ENCODE measurements at places on chromosomes 16 and 17.
A peak's percentile ranks its signal among the peaks of the same experiment; 100 is the strongest.

- no peak overlapping the region for H3K27ac ChIP-seq
- H3K4me3 ChIP-seq: no peak overlapping the region
- peaks cover 32% of the 10 kb centered on the region for H3K27me3 ChIP-seq
- no peaks in the 10 kb centered on the region for H3K36me3 ChIP-seq
These were observed 32.2 kb downstream of the RHBDL3 start for GRCh38 chr17:32297860-32298259.

DNA sequence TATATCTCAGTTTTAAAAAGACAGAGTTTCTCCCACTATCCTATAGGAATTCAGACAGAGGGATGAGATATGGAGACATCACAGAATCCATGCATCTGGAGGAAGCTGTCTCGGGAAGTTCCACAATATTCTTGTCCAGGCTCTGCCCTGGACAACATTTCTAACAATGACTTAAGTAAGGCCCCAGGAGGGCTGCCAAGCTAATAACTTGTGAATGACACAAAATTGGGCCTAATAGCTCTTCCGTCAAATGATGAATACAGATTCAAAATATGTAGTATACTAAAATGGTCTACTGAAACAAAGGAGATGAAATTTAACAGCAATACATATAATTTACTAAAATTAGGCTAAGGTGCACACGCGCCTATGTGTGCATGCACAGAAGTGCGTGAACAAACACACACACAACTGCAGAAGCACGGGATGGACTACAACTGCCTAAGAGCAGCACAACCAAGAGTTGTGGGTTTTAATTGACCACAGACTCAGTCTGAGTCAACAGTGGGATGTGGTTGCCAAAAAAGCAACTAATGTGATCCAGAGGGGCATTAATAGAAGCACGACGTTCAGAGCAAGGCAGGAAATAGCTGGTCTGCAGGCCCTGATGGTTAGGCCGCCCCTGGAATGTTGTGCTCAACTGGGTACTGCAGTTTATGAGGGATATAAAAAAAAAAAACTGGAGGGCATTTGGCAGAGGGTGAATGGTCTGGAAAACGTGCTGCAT lies 26.3 kb upstream of the HS3ST2 start:
- DNase-seq: peak; percentile 95
- peaks cover 9% of the 10 kb centered on the region for H3K27me3 ChIP-seq
- H3K4me3 ChIP-seq: peak overlapping the region; percentile 44
- H3K4me1 ChIP-seq: peaks cover 46% of the 10 kb centered on the region

DNA sequence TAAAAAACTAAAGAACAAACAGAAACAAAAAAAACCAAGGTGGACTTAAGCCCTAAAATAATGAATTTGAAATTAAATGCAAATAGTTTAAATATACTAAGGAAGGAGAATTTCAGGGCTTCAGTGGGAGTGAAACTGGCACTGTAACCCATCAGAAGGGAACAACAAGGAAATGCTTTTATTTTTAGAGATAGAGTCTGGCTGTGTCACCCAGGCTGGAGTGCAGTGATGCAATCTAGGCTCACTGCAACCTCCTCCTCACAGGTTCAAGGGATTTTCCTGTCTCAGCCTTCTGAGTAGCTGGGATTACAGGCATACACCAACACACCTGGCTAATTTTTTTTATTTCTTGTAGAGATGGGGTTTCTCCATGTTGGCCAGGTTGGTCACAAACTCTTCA lies 625.2 kb upstream of the CDH8 start:
- H3K36me3 ChIP-seq: no peaks in the 10 kb centered on the region
- H3K27me3 ChIP-seq: no peaks in the 10 kb centered on the region
- no peak overlapping the region for H3K4me3 ChIP-seq
- H3K27ac ChIP-seq: no peak overlapping the region
- H3K4me1 ChIP-seq: no peaks in the 10 kb centered on the region
- DNase-seq: no peak

- no peaks in the 10 kb centered on the region for H3K4me1 ChIP-seq
- H3K27me3 ChIP-seq: no peaks in the 10 kb centered on the region
- H3K36me3 ChIP-seq: no peaks in the 10 kb centered on the region
These were observed 93.7 kb downstream of the CA10 start for GRCh38 chr17:52064791-52065211.

DNA sequence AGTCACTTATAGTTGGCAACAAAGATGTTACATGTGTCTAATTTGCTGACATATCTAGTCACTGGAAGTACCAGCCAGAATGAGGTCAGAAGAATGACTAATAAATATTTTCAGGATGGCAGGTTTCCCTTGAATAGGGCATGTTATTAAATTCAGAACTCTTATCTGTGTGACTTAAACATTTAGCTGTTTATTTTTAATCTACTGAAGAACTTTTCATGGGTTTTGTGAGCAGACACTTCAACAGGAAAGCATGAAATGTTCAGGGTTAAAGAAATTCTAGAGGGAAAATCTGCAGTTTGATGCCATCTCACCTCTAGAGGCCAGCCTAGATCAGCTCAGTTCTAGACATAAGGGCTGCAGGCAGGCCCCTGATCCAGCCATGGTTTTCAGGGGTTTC lies 13.2 kb downstream of the JPT2 start:
- DNase-seq: peak; percentile 47
- H3K27me3 ChIP-seq: no peaks in the 10 kb centered on the region
- H3K27ac ChIP-seq: peak overlapping the region; percentile 70
- H3K4me3 ChIP-seq: peak overlapping the region; percentile 39
- H3K36me3 ChIP-seq: peaks cover 45% of the 10 kb centered on the region

DNA sequence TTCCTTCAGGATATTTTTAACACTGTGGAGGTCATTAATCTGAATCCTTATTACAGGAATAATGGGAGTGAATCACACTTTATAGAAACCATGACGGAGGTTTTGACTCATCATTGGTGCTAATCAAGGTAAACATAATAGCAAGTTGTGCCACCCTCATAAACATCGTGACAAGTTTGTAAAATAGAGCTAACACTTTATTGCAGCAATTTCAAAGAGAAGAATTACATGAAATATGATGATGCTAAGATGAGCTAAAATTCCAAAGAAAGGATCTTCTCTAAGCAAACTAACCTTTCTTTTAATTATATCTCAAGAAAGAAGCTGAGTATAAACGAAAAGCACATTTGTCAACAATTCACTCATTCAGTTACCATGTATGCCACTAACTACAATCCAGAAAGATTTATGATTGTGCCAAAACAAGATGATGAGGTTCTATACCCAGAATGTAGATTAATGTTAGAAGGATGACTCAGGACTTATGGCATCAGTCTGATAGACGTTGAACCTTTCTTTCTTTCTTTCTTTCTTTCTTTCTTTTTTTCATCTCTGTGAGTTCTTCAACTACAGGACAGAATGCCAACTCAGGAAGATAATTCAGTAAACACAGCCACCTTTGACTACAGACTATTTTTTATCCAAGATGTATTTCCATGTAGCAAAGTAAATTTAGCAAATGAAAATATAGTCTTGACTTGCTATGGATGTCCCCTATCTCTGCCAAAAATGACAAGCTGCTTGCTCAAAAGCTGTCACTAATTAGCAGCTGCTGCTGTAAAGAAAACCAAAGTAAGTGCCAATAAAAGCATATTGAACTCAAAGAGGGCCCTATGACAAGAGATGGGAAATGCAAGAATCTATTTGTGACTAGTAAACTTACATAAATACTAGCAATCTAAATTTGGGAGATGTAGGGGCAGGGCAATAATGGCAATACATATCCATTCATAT lies 23.3 kb downstream of the STAT5B start:
- H3K4me1 ChIP-seq: peaks cover 41% of the 10 kb centered on the region
- peaks cover 5% of the 10 kb centered on the region for H3K36me3 ChIP-seq
- DNase-seq: peak; percentile 31
- H3K27me3 ChIP-seq: no peaks in the 10 kb centered on the region
- peak overlapping the region; percentile 66 for H3K27ac ChIP-seq

- peak overlapping the region; percentile 89 for H3K27ac ChIP-seq
- peak; percentile 79 for DNase-seq
- 0 out of 2 replicates have a peak overlapping the region, but pooled peaks have one; percentile 45 for H3K4me3 ChIP-seq
- H3K4me1 ChIP-seq: peaks cover 11% of the 10 kb centered on the region
These were observed 15.8 kb downstream of the TSNAXIP1 start for GRCh38 chr16:67822511-67822910.

GRCh38 chr16:31474173-31474714 lies 2.3 kb downstream of the TGFB1I1 start:
- peaks cover 42% of the 10 kb centered on the region for H3K4me1 ChIP-seq
- H3K27me3 ChIP-seq: peaks cover 16% of the 10 kb centered on the region
- H3K36me3 ChIP-seq: peaks cover 39% of the 10 kb centered on the region
- peak; percentile 97 for DNase-seq
- H3K4me3 ChIP-seq: peak overlapping the region; percentile 76
- H3K27ac ChIP-seq: peak overlapping the region; percentile 94

DNA sequence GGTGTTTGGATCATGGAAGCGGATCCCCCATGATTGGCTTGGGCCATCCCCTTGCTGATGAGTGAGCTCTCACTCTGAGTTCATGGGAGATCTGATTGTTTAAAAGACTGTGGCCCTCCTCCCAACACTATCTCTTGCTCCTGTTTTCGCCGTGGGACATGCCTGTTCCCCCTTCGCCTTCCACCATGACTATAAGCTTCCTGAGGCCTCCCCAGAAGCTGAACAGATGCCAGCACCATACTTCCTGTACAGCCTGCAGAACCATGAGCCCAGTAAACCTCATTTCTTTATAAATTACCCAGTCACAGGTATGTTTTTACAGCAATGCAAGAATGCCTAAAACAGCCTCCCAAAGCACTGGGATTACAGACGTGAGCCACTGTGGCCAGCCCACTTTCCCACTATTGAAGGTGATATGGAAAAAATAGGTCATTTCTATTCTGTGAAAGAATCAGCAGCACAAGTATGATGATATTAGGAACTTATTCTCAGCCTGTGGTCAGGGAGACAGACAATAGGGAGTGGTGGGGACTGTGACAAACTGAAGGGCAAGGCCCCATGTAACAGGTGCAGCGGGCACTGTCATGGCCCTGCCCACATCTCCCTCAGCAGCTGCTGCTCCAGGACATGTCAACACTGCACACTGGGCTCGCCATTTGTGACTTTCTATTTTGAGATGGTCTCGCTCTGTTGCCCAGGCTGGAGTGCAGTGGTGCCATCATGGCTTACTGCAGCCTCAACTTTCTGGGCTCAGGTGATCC lies 33.7 kb upstream of the LITAF start:
- no peaks in the 10 kb centered on the region for H3K27me3 ChIP-seq
- no peak overlapping the region for H3K27ac ChIP-seq
- H3K36me3 ChIP-seq: peaks cover 3% of the 10 kb centered on the region
- H3K4me3 ChIP-seq: no peak overlapping the region
- no peak for DNase-seq

DNA sequence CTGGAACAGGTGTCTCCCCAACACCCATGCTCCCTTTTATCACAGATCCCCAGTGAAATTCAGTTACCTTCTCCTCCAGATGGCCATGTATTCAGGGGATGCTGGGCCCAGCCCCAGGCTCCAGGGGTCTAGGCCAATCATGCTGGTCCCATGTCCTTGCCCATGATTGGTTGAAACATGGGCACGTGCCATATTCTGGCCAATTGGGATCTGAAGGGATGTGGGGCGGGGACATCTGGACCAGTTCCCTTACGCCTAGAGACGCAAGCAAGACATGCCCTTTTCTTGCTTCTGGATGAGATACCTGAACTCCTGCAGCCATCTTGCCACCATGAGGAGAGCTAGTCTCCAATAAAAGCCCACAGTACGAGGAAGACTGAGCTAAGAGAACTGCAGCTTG lies 31.0 kb upstream of the ST6GALNAC1 start:
- no peak for DNase-seq
- H3K27ac ChIP-seq: peak overlapping the region; percentile 54
- peaks cover 9% of the 10 kb centered on the region for H3K27me3 ChIP-seq
- peaks cover 51% of the 10 kb centered on the region for H3K4me1 ChIP-seq
- no peak overlapping the region for H3K4me3 ChIP-seq
- H3K36me3 ChIP-seq: peaks cover 16% of the 10 kb centered on the region

- H3K27ac ChIP-seq: no peak overlapping the region
- H3K4me1 ChIP-seq: no peaks in the 10 kb centered on the region
- DNase-seq: no peak
- no peaks in the 10 kb centered on the region for H3K27me3 ChIP-seq
These were observed 59.4 kb downstream of the ADAMTS18 start for GRCh38 chr16:77375396-77375795.

DNA sequence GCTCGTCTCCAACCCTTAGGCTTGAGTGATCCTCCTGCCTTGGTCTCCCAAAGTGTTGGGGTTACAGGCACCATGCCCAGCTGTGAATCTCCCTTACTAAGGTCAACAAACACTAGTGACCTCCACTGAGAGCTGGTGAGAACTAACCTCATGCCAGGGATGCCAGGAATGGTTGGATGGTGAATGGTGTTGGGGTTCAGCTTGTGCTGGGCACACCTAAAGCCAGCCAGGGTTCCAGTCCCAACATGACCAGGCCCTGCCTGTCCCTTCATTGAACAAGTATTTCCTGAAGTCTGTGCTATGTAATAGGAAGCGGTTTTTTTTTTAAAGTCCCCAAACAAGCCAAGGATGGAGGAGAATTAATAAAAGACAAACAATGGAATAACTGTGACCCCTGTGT lies 56.0 kb upstream of the TOB1 start:
- H3K27me3 ChIP-seq: peaks cover 4% of the 10 kb centered on the region
- H3K36me3 ChIP-seq: no peaks in the 10 kb centered on the region
- DNase-seq: peak; percentile 30

GRCh38 chr16:88320947-88321634 lies 61.7 kb upstream of the ZNF469 start:
- H3K27me3 ChIP-seq: peaks cover 1% of the 10 kb centered on the region
- peaks cover 15% of the 10 kb centered on the region for H3K4me1 ChIP-seq
- H3K4me3 ChIP-seq: no peak overlapping the region
- H3K36me3 ChIP-seq: peaks cover 11% of the 10 kb centered on the region
- H3K27ac ChIP-seq: no peak overlapping the region

- H3K4me1 ChIP-seq: peaks cover 36% of the 10 kb centered on the region
- DNase-seq: peak; percentile 80
- H3K27ac ChIP-seq: peak overlapping the region; percentile 76
- H3K36me3 ChIP-seq: no peaks in the 10 kb centered on the region
- peaks cover 7% of the 10 kb centered on the region for H3K27me3 ChIP-seq
These were observed 317.6 kb downstream of the CBLN1 start for GRCh38 chr16:48963901-48964615.

- no peaks in the 10 kb centered on the region for H3K4me1 ChIP-seq
These were observed 24.0 kb downstream of the PIK3R5 start for GRCh38 chr17:8941520-8941919.

DNA sequence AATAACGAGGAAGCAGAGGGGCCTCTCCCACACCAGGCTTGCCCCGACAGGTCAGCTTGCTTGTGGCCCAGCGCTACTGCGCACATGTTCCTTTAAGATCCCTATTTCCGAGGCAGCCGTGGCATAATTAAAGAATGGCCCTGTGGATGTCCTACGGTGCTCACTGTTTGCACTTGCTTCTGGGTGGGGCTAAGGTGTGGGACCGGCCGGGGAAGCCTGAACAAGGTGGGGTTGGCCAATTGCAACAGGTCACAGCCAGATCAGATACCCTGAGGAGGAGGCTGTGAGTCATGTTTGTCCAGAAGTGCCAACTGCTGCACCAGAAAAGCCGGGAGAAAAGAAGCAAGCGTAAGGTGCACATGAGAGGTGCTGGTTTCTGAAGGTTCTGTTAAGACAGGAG lies 158.5 kb upstream of the CACNG5 start:
- H3K36me3 ChIP-seq: peaks cover 20% of the 10 kb centered on the region
- peak overlapping the region; percentile 2 for H3K4me3 ChIP-seq
- no peak for DNase-seq
- peak overlapping the region; percentile 64 for H3K27ac ChIP-seq
- peaks cover 6% of the 10 kb centered on the region for H3K27me3 ChIP-seq
